Activated naive CD4-positive, alpha-beta T cell treated with anti-CD3 and anti-CD28 coated beads for 36 hours (primary cell): ENCODE measurements at places on chromosomes 12 and 14. TPM values are rescaled to one million over a fixed set of nuclear protein-coding genes. Genes with fewer than 3 reads are reported as not detected.

GRCh38 chr14:77111021-77111420 lies 13.0 kb downstream of the CIPC start:
- H3K27ac ChIP-seq: no peak overlapping the region
- no peaks in the 10 kb centered on the region for H3K4me1 ChIP-seq
- peaks cover 26% of the 10 kb centered on the region for H3K36me3 ChIP-seq
- no peaks in the 10 kb centered on the region for H3K27me3 ChIP-seq
- H3K4me3 ChIP-seq: no peak overlapping the region
- no peak for DNase-seq

Gene MAGOHB
- 61.1 TPM for total RNA-seq

DNA sequence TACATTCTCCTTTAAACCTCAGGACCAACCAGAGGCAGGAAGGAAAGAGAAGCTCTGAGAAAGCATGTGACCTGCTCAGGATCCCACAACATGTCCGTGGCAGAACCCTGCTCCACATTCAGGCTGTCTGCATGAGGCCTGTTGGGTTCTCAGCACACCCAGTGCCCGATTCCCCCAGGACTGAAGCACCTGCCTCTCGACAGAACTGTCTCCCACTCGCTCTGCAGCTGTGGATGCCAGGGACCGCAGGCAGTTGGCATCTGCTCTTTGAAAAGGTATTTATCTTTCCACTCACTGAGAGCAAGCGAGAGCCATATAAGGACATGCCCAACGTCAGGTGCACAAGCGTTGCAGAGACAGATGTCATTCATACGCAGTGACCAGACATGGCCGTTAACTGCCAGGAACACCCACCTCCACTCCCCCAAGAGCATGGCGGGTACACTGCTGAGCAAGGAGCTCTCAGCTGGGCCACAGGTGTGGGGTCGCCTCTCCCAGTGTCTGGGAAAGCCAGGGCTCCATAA lies 18.9 kb downstream of the PITPNM2 start:
- peak overlapping the region; percentile 85 for H3K27ac ChIP-seq
- H3K4me3 ChIP-seq: peak overlapping the region; percentile 77
- peak; percentile 74 for DNase-seq
- H3K36me3 ChIP-seq: peaks cover 1% of the 10 kb centered on the region
- H3K27me3 ChIP-seq: no peaks in the 10 kb centered on the region

DNA sequence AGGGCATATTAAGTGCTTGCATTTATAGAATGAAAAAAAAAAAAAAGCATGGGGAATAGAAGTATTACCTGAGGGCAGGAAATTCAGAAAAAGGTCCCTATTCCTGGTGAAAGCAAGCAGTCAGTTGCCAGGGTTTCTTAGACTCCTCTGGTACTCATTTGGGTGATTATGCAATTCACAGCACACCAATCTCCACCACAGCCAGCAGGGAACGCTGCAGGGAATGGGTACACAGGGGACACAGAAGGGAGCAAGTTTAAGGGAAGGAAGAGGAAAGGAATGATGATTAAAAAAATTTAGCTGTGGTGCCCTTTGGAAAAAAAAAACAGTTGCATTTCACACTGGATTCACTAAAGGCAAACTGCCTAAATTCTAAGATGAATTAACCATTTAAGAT lies 14.2 kb downstream of the BLTP3B start:
- no peak overlapping the region for H3K27ac ChIP-seq
- H3K4me3 ChIP-seq: no peak overlapping the region
- H3K27me3 ChIP-seq: no peaks in the 10 kb centered on the region
- peaks cover 30% of the 10 kb centered on the region for H3K4me1 ChIP-seq

DNA sequence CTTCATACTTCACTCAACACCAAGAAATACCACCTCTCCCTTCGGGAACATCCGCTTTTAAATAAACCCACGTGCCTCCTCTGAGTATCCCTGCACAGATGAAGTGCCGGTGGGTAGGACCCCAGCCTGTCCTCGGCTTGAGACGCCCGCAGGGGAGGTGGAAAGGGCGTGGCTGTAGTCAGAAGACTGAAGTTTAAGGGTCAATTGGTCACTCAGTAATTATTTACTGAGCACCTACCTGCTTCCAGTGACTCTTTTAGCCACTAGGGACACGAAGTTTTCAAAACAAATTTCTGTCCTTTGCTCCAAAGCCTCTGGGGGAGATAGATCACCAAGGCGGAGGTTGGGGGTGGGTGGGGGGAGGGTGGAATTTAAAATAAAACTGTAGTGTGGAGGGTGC lies 309.4 kb downstream of the VRK1 start:
- DNase-seq: no peak
- H3K4me1 ChIP-seq: no peaks in the 10 kb centered on the region
- no peak overlapping the region for H3K27ac ChIP-seq

DNA sequence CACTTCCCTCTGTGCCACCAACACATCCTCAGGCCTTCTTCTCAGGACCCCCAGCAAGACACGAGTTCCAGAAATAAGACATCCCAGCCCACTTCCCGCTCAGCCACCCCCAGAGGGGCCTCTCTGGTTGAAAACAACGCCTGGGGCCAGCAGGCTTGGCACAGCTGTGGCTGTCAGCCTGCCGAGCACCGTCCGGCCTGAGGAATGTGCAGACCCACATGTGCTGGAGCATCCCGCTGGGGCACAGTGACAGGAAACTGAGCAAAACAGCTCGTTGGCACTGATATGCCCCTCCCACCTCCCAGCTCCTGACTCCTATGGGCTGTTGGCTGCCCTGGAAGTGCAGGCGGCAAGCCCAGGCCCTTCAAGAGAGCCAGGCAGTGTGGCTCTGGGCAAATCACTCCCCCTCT lies 1.4 kb downstream of the SYNE3 start:
- H3K4me1 ChIP-seq: peaks cover 60% of the 10 kb centered on the region
- peak; percentile 31 for DNase-seq
- peak overlapping the region; percentile 59 for H3K27ac ChIP-seq

DNA sequence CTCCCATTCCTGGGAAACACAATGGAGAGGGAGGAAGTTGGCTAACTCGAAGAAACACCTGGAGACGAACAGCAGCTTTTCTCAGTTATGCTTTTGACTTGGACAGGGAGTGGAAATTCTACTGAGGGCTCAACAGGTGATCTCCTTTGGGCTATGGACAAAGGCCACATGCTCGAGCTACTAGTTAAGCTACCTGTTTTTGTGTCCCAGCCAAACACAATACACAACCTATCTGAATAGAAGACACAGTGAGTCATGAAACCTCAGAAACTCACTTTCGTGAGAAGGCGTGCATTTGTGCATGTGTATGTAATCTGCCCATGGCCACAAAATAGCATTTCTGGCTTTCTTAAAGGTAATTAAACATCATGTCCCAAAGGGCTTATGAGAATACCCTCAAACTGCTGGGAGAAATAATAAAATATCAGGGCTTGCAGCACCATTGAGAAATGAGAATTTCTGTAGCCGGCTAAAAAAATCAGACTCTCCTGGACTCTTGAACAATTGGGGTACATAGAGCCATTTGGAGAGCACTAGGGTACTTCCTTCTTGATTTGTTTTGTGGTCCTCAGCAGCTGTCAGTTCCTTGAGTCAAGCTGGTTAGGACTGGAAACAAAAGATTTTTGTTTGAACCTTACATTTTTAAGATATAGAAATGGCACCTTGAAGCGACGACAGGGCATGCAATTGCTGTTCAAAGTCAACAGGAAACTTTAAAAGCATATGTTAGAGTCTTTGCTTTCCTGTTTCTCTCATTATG lies 85.5 kb upstream of the PTHLH start:
- H3K27me3 ChIP-seq: peaks cover 6% of the 10 kb centered on the region
- no peak for DNase-seq
- H3K4me3 ChIP-seq: no peak overlapping the region
- H3K27ac ChIP-seq: no peak overlapping the region
- H3K4me1 ChIP-seq: no peaks in the 10 kb centered on the region

Gene HOXC12
- total RNA-seq: not detected

Gene CAPS2
- 2.5 TPM for total RNA-seq

Gene PLD4
- not detected for total RNA-seq

GRCh38 chr12:103013741-103014300 lies 56.3 kb downstream of the ASCL1 start:
- no peak overlapping the region for H3K4me3 ChIP-seq
- H3K4me1 ChIP-seq: no peaks in the 10 kb centered on the region
- no peak overlapping the region for H3K27ac ChIP-seq
- H3K27me3 ChIP-seq: peaks cover 8% of the 10 kb centered on the region

Gene KRT82
- total RNA-seq: not detected

Gene ACADS
- total RNA-seq: 15.4 TPM

DNA sequence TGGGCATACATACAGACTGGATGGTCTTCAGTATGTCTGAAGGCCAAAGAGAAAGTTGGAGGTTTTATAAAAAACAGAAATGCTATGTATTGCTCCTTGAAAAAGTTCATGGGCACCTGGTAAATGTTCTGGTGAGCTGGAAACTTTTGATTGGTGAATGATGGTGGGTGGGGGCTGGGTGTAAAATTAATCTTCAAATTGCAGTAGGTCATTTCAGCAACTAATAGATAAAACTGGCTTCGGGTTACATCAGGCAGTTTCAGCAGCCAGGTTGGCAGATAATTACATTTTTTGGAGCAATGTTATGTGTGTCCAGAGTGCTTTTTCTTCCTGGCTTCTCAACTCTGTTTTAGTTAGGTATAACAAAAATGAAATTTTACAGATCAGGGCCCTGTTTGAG lies 35.3 kb downstream of the SDR9C7 start:
- no peak overlapping the region for H3K4me3 ChIP-seq
- H3K27ac ChIP-seq: no peak overlapping the region
- H3K27me3 ChIP-seq: no peaks in the 10 kb centered on the region
- DNase-seq: no peak

Gene TPPP2
- not detected for total RNA-seq

Gene TMEM132C
- not detected for total RNA-seq

GRCh38 chr14:102184316-102185035 lies 44.8 kb downstream of the WDR20 start:
- no peaks in the 10 kb centered on the region for H3K27me3 ChIP-seq
- peak; percentile 57 for DNase-seq
- peaks cover 1% of the 10 kb centered on the region for H3K36me3 ChIP-seq
- peak overlapping the region; percentile 79 for H3K27ac ChIP-seq
- no peak overlapping the region for H3K4me3 ChIP-seq

GRCh38 chr12:49225576-49226166 lies 36.8 kb upstream of the TUBA1A start:
- no peaks in the 10 kb centered on the region for H3K36me3 ChIP-seq
- DNase-seq: no peak
- no peak overlapping the region for H3K27ac ChIP-seq
- no peak overlapping the region for H3K4me3 ChIP-seq

GRCh38 chr12:19654650-19655376 lies 215.5 kb downstream of the AEBP2 start:
- no peaks in the 10 kb centered on the region for H3K36me3 ChIP-seq
- no peak overlapping the region for H3K27ac ChIP-seq
- no peaks in the 10 kb centered on the region for H3K4me1 ChIP-seq
- no peak overlapping the region for H3K4me3 ChIP-seq
- DNase-seq: no peak

Gene YLPM1
- 47.0 TPM for total RNA-seq

DNA sequence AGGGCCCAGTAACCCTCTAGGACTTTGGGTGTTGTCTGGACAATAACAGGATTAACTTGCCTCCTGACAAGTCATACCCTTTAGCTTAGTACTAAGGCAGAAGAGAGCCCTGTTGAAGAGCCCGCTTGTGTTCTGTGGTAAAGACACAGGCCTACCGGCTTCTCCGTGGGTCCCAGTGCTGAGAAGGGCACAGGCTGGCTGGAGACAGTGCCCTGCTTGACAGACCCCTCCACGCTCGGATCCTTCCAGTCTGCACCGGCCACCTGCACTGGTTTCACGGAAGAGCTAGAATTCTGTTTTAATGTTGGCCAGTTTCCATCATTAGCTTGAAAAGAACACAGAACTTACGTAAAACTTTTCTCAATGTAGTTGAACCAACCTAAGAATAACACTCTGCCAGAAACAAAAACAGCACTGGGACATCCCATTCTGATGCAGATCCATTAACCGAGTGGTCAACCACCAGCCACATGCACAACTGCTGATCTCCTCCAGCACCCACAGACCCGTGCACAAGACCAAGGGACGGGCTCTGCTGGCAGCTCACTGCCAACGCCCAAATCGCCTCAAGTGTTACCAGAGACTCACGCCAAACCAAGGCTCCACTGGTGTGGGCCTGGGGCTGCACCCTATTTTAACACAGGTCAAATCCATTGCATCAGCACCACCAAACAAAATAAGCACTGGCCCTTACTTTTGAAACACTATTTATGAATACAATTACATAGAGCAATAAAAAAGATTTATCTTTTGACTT lies 27.1 kb downstream of the ZFYVE21 start:
- no peak overlapping the region for H3K4me3 ChIP-seq
- no peak overlapping the region for H3K27ac ChIP-seq
- H3K27me3 ChIP-seq: no peaks in the 10 kb centered on the region
- no peak for DNase-seq

Gene LHX5
- not detected for total RNA-seq

Gene HSPA2
- total RNA-seq: 4.1 TPM

DNA sequence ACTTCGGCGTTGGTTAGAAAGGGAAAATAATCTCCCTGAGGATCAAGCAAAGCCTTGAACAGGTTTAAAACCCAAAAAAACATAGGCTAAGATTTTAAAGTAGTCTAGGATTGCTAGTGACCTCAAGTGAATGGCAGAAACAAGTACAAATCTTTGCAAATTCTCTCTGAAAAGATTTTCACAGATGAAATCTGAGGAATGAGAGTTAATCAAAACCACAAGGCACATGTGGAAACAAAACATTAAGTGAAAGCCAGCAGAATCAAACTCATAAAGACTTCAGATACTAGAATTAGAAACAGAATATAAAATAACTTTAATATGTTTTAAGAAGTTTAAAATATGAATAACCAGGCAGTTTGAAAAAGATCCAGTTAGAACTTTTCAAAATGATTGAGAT lies 52.2 kb upstream of the CFL2 start:
- H3K36me3 ChIP-seq: peaks cover 21% of the 10 kb centered on the region
- no peak overlapping the region for H3K4me3 ChIP-seq
- H3K4me1 ChIP-seq: no peaks in the 10 kb centered on the region
- no peak overlapping the region for H3K27ac ChIP-seq

- no peaks in the 10 kb centered on the region for H3K36me3 ChIP-seq
- no peak overlapping the region for H3K27ac ChIP-seq
- no peak for DNase-seq
- H3K4me1 ChIP-seq: no peaks in the 10 kb centered on the region
- H3K4me3 ChIP-seq: no peak overlapping the region
Observed at GRCh38 chr14:92416544-92416943, 93.6 kb downstream of the SLC24A4 start.

- peaks cover 12% of the 10 kb centered on the region for H3K4me1 ChIP-seq
- DNase-seq: no peak
- peaks cover 7% of the 10 kb centered on the region for H3K27me3 ChIP-seq
- peak overlapping the region; percentile 33 for H3K4me3 ChIP-seq
Observed at GRCh38 chr14:64550621-64551333, 1.0 kb downstream of the PPP1R36 start.

- H3K27me3 ChIP-seq: no peaks in the 10 kb centered on the region
- H3K4me1 ChIP-seq: peaks cover 9% of the 10 kb centered on the region
- H3K36me3 ChIP-seq: no peaks in the 10 kb centered on the region
Observed at GRCh38 chr12:105783983-105784947, 354.5 kb downstream of the NUAK1 start.

Gene PMEL
- total RNA-seq: 1.2 TPM

- peak overlapping the region; percentile 86 for H3K4me3 ChIP-seq
- H3K27ac ChIP-seq: peak overlapping the region; percentile 78
- no peak for DNase-seq
- H3K36me3 ChIP-seq: no peaks in the 10 kb centered on the region
Observed at GRCh38 chr14:99604766-99605298, 825 bp upstream of the CCDC85C start.

Gene IL23A
- total RNA-seq: 9.0 TPM

GRCh38 chr12:95547522-95548055 lies 3.7 kb downstream of the USP44 start:
- H3K27me3 ChIP-seq: no peaks in the 10 kb centered on the region
- no peak for DNase-seq
- peaks cover 5% of the 10 kb centered on the region for H3K36me3 ChIP-seq
- peak overlapping the region; percentile 89 for H3K4me3 ChIP-seq
